NCI-H1048 (cell line): ENCODE measurements at places on chromosomes 16 and 17.

DNA sequence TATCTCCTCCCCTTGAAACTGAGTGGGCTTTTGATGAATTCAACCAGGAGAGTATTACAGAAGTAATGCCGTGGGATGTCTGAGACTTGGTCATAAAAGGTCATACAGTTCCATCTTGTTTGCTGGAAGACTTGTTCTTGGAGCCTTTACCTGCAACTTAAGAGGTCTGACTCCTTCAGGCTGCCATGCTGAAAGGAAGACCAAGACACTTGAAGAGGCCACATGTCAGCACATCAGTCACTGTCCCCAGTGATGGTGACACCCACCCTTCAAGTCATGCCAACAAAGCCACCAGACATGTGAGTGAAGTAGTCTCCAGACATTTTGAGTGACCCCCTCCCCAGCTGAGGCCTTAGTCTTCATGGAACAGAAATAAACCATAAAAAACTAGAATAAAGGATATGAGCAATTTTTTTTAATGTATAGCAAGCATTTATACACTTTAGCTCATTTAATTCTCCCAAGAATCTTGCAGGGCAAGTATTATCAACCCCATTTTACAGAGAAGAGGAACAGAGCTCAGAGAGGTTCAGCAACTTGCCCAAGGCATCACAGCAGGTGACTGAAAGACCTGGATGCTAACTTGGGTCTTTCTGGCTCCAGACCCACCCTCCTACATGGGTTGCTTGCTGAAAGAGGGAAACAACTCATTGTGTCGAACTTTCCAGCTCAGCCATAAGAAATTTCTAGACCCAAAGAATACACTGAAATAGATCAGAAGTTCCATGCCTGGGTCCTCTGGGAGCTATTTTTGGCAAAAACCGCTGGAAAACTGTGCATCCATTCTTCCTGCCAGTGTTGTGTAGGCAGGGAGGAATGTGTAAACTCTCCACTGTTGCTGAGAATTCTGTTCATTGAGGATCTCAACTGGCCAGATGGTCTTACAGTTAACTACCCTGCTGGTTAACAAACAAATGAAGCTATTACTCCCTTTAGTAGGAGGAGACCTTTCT is 38.1 kb downstream of the SOCS1 start:
- DNase-seq: no peak

DNA sequence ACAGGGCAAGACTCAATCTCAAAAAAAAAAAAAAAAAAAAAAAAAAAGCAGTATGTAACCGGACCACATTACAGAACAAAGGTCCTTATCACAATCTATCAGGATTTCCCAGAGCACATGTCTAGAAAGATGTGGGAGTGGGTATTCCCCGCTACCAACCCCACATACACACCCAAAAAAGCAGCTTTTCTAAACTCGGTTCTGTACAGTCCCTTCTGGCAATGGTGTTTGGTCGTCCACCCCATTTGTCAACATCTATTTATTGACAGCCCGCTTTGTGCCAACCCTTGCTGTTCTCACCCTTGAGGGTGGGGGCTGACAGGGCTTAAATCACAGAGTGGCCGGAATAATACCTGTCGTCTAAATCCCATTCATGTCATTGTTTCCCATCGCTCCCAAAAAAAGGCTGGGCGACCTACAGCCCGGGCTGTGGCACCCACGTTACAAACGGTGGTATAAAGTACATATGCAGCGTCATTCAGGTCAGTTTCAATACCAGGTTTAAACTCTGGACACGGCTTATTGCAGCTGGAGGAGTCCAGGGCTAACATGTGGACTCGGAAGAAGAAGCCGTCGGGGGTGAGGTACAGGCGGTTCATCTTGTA is 3.6 kb downstream of the C17orf58 start:
- no peak for DNase-seq

DNA sequence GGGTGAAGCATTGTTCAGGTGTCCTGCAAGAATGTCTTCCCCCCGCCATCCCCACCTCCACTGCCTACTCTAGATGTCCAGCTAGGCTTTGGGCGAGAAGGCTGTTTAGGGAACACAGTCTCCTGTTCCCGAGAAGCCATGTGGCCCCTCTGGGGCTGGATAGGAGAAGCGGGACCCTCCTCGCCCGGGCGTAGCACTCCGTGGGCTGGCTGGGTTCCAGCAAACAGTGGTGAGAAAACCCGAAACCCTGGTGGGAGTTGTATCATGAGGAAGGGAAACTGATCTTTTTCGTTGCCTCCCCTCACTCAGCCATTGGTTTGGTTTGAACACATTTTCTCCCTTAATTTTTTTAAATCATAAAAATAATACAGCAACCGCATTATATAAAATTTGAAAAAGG is 56.6 kb downstream of the IRF8 start:
- no peak for DNase-seq

- DNase-seq: no peak
Measured at GRCh38 chr16:53216798-53217197, 162.0 kb downstream of the CHD9 start.

- no peak for DNase-seq
Measured at GRCh38 chr17:67150826-67151225, 94.2 kb downstream of the HELZ start.

- no peak for DNase-seq
Measured at GRCh38 chr17:53626286-53626685, 196.4 kb upstream of the KIF2B start.

DNA sequence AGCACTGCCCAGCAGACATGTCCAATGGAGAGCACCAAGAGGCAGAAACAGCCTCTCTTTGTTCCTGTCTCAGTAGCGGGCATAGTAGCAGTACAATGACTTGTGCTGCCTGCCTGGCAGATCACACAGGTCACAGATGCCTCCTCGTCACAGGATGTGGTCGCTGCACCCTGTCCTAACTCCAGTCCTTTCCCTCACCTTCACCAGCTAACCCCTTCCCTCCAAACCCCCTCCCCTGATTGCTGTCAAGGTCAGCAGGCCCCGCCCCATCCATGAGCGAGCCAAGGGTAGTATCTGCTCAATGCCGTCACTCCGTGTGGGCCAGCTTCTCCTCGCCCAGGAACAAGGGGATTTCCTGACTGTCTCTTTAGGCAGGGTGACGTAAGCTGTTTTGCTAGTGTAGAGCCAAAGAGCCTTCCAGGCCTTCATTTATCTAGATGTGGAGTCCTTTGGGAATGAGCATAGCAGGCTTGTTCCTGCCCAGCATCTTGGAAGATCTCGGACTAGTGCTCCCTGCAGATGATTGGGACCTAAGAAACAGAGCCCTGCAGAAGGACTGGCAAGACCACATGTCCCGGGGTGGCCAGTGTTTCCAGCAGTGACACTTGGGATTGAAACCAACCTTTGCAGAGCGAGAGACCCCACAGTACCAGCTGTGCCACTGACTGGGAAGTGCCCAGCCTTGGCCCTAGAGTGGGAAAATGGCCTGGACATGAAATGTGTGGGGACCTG is 75.9 kb upstream of the TNRC6C start:
- no peak for DNase-seq

GRCh38 chr17:66411520-66411919 is 109.1 kb downstream of the PRKCA start:
- DNase-seq: no peak

DNA sequence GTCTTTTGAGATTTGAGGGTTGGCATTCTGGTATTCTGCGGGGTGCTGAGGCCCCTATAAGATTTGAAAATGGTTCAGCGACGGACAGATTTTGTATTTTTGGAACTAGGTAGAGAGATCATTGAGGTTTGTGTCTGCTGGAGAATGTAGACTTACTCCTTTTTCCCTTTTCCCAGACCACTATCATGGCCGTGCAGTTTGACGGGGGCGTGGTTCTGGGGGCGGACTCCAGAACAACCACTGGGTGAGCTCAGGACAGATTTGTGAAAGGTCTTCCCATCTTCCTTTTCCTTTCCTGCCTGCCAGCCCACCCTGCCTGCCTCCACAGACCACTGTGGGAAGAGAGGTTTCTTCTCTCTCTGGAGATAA is 572 bp downstream of the PSMB6 start:
- no peak for DNase-seq

DNA sequence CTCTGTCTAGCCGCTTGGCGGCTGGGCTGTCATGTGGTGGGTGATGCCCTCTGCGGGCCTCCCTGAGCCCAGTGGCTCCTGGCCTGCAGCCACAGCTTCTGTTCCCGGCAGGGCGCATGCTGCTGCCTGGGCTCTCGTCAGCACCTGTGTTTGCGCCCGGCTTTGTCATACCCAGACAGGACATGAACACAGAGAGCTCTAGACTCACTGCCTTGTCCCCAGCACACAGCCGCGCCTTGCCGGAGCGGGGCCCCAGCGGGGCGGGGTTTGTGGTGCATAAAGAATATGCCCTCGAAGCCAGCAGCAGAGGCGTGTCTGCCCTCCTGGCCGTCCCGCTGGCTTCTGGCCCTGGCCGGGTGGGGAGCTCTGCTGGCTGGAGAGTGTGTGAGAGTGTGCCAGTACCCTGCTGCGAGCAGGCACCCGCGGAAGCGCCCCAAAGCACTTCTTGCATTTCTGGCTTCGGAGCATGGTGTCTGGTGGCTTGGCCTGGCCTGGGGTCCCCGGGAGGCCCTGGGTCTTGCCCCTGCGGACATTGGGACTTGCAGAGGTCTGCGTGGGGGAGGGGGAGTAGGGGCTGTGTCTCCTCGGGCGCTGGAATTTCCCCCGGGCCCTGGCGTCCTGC is 14.4 kb downstream of the ASPSCR1 start:
- DNase-seq: no peak

DNA sequence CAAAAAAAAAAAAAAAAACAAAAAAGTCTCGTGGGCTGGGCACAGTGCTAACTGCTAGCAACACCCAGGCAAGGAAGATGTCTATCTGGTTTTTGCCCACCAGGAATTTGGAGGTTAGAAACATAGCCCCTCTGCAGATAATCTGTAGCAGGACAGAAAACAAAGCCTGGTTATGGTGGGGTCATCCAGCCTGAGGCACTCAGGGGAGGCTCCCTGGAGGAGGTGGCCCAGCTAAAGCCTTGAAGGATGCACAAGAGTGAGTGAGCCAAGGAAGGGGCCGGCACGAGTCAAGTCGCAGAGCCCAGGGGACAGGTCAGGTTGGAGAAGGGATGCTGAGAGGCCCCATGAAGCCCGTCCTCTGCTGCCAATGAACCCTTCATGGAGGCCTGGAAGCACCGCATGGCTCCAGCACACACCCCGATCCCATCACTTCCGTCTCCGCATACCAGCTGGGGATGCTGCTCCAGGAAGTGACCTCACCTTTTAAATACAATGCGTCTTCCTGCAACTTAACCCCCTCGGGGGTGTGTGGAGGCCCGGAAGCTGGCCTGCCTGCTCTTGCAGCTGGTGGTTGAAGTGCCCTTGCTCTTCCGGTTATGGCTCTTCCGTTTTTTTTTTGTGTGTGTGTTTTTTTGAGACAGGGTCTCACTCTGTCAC is 86.5 kb downstream of the ENGASE start:
- no peak for DNase-seq

GRCh38 chr17:7943291-7943690 is 11.3 kb downstream of the CNTROB start:
- no peak for DNase-seq

DNA sequence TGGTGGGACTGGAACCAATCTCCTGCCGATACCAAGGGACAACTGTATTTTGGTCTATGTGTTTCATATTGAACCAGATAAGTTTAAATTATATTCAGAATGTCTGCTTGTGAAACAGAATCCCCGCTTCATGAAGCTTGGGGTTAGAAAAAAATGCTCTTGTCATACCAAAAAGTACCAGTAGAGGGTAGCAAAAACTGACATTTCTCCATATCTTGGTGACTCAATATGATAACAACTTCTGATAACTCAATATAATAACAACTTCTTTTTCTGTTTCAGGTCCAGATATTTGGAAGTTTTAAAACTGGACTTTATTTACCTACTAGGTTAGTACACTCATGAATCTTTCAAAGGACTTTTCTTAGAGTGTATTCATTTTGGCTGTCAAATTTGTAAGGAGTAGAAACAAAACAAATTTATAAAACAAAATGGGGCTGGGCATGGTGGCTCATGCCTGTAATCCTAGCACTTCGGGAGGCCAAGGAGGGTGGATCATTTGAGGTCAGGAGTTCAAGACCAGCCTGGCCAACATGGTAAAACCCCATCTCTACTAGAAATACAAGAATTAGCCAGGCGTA is 52.3 kb upstream of the ADCY7 start:
- DNase-seq: no peak

DNA sequence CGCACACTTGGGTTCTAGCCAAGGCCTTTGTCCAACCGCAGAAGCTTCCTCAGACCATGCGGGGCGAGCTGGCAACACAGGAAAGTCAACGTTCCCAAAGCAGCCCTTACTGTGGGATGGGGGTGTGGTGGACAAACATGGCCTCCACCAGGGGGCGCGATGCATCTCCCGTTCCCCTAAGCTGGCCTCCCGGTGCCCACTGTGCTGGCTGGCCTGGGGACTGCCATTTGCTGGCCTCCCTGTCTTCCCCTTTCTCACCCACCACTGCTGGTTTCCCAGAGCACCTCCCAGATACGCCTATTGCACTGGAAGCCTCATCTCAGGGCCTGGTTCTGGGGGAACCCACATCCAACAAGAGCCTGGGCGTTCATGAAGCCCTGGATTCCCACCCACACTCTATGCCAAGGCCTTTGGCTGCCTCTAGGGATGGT is 145.3 kb downstream of the IRF8 start:
- DNase-seq: no peak

- DNase-seq: no peak
Measured at GRCh38 chr17:6455321-6455705, 11.1 kb downstream of the PIMREG start.

DNA sequence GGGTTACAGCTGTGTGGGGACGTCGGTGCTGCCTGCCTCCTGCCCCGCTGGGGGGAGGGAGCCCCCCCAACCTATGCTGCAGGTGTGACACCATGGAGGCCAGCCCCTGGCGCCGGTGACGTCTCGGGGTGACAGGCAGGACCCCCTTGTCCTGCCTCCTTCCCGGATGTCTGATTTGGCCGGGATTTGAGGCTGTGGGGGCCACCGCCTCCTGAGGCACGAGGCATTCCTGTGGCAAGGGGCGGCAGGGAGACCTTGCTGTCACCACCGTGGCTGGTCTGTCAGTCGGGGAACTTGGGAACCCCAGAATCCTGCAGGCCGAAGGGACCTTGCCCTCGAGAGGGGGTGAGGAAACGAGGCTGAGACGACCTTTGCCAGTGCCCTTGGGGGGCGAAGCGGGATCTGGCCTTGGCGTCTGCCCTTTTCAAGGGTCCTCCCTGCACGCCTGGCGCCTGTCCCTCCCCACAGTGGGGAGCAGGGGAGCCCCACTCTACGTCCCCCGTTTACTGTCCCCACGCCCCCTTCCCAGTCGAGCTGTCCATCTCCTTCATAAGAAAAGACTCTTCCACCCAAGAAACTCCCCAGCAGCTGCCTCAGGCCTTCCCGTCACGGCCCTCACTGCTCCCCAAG is 74.4 kb downstream of the METRNL start:
- DNase-seq: no peak

GRCh38 chr17:29665481-29665810 is 42.7 kb upstream of the CORO6 start:
- DNase-seq: no peak
